Lung (tissue), 17 donors: ENCODE measurements at places on chromosomes 16 and 17.

DNA sequence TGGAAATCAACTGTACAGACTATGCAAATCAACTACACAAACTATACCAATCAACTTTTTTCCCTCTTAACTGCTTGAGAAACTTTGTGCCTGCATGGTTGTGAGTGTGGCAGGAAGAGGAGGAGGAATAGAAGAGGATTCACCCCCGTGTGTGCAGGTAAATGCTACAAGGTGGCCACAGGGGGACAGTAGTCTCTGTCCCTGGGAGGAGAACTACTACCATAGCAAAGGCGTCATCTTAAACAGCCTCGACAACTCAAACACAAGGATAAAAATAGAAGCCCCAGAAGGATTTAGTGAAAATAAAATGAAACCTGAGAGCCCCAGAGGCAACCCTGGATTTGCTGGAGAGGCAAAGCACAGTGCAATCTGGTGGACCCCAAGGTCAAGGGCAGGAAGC is 199.5 kb upstream of the DYNLRB2 start:
- no peak for DNase-seq

GRCh38 chr16:28067604-28068379 is 4.3 kb upstream of the GSG1L start:
- DNase-seq = no peak

GRCh38 chr16:11966173-11966572 is 1.2 kb downstream of the TNFRSF17 start:
- no peak for DNase-seq

GRCh38 chr17:60354223-60354622 is 37.7 kb downstream of the USP32 start:
- peak; percentile 58 for DNase-seq

GRCh38 chr16:89473791-89474414 is 16.5 kb downstream of the ANKRD11 start:
- no peak for DNase-seq

DNA sequence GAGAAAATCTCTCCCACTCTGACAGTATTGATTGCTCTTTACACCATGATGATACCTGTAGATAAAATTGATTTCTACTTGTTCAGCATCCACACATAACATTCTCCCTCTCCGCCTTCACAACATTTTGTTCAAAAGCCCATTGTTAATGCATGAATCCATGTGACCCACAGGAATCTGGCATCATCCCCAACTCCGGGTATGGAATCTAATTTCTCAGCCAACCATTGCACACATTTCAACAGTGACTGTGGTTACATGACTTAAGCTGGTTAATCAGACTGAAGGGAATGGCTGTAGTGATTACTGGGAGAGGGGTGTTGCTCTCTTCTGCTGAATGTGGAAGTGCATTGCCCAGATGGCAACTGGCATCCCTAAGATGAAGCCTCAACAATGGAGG is 161.4 kb upstream of the C16orf82 start:
- no peak for DNase-seq

- DNase-seq = peak; percentile 0
These were observed 127.6 kb downstream of the KIF2B start for GRCh38 chr17:53950207-53950857.
